Tibial nerve (tissue), 4 donors: ENCODE measurements at places on chromosomes 3 and 15.

DNA sequence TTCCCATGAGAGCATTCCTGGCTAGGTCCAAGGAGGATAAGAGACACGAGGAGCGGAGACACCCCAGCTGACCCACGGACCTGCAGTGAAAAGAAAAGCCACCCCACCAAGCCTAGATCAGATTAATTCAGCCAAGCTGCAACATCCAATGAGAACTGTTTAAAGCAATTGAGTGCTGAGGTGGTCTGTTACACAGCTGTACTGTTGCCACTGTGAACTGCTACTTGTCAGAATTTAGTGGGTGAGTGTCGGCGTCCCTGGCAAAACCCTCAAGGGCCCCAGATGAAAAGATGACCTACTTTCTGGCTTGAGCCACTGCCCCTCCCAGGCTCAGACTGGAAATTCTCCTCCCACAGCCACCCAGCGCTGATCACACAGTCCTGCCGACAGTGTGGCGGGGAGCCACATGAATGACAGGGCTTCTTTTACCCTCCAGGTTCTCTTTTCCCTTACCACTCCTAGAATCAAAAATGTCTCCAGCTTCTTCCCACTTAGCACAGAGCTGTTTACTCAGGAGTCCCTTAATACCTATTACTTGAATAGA lies 26.4 kb upstream of the KBTBD12 start:
- H3K27ac ChIP-seq: no peak overlapping the region
- H3K36me3 ChIP-seq: no peaks in the 10 kb centered on the region
- DNase-seq: no peak
- H3K27me3 ChIP-seq: no peaks in the 10 kb centered on the region

GRCh38 chr3:193980905-193981304 lies 155.0 kb upstream of the HES1 start:
- H3K36me3 ChIP-seq: no peaks in the 10 kb centered on the region
- H3K4me3 ChIP-seq: no peak overlapping the region
- no peak overlapping the region for H3K27ac ChIP-seq
- peaks cover 8% of the 10 kb centered on the region for H3K4me1 ChIP-seq
- H3K27me3 ChIP-seq: no peaks in the 10 kb centered on the region

- H3K4me3 ChIP-seq: no peak overlapping the region
- H3K27ac ChIP-seq: no peak overlapping the region
- H3K36me3 ChIP-seq: no peaks in the 10 kb centered on the region
- no peaks in the 10 kb centered on the region for H3K27me3 ChIP-seq
- DNase-seq: no peak
- H3K4me1 ChIP-seq: no peaks in the 10 kb centered on the region
Observed at GRCh38 chr3:128555098-128555825, 62.3 kb upstream of the GATA2 start.

DNA sequence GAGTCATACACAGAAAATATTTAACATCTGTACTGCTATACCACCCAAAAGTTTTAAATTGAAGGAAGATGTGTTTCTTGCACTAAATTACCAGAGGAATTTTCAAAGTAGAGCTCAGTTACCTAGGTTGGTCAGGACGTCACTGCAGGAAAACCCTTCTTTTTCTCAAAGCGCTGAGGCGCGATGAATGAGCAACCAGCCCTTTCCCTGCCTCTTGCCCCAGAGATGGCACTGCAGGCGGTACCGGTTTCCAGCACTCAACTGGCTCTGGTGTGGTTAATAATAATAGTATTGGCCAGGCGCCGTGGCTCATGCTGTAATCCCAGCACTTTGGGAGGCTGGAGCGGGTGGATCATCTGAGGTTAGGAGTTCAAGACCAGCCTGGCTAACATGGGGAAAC lies 49.3 kb downstream of the HES1 start:
- no peaks in the 10 kb centered on the region for H3K4me1 ChIP-seq
- no peak overlapping the region for H3K4me3 ChIP-seq
- no peaks in the 10 kb centered on the region for H3K36me3 ChIP-seq
- H3K27me3 ChIP-seq: no peaks in the 10 kb centered on the region

GRCh38 chr3:156817646-156818272 lies 8.4 kb upstream of the LEKR1 start:
- no peak for DNase-seq
- H3K4me1 ChIP-seq: peaks cover 3% of the 10 kb centered on the region
- no peaks in the 10 kb centered on the region for H3K27me3 ChIP-seq
- H3K36me3 ChIP-seq: no peaks in the 10 kb centered on the region
- H3K4me3 ChIP-seq: peak overlapping the region; percentile 80
- peak overlapping the region; percentile 91 for H3K27ac ChIP-seq

DNA sequence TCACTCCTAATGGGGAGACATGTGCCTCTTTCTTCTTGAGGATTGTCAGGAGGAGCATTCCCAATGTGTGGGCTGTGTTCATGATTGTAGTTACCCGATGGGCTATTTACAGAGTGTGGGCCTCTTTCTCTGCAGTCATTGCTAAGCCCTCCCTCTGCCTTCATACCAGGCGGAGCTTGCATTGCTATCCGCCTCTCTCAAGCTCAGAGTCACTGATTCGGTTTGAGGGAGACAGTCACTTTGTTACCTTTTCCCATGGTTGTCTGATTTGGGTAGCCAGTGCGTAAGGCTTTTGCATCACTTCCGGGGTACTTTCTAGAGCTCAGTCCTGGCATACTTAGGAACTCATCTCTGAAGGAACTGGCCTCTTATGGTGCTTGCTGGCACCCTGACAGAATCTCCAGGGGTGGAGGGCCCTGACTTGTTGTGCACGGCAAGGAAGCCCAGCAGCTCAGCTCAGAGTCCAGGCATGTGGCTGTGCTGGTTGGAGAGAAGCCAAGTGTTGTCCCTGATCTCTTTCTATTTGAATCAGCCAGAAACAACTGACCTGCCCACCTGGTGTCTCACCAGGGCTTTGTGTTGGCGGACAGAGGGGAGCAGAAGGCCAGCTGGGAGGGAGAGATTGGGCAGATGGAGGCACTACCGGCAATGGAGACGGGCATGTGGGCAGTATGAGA lies 79.8 kb downstream of the EPHB1 start:
- no peak overlapping the region for H3K27ac ChIP-seq
- no peaks in the 10 kb centered on the region for H3K36me3 ChIP-seq
- DNase-seq: no peak
- no peak overlapping the region for H3K4me3 ChIP-seq

DNA sequence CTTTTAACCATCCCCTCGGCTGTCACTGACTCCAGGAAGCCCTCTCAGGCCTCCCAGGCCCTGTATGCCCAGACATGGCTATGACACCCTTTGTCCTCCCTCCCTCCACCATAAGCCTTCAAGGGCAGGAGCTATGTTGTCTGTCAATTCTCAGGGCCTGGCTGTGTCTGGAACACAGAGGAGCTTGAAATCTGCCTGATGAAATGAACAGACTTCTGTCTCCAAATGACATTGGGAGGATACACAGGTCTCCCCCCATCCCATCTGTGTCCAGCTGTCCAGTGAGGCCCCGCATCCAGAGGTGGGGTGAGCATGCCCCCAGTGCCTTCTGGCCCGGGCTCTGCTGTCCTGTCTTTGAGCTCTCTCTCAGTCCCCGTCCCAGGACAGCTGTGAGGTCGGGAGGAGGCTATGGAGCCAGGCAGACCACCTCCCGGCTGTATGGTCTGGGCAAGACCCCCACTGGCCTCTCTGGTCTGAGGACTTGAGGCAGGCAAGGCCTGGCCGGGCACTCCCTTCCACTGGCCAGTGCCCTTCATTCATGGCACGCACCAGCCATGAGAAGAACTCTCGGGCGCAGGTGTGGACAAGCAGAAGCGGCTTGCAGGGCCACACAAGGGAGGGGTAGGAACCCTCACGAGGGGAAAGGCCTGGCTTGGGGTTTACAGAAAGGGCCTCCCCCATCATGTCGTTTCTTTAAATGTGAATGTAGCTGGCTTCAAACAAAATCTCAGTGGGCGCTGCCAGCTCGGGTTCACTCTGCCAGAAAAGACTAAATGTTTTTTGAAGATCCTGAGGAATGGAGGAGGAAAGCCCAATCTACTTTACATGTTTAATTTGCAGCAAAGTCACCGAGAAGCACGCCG lies 38.9 kb downstream of the PCSK6 start:
- no peaks in the 10 kb centered on the region for H3K36me3 ChIP-seq
- H3K4me3 ChIP-seq: no peak overlapping the region
- H3K27me3 ChIP-seq: no peaks in the 10 kb centered on the region
- H3K4me1 ChIP-seq: peaks cover 26% of the 10 kb centered on the region

DNA sequence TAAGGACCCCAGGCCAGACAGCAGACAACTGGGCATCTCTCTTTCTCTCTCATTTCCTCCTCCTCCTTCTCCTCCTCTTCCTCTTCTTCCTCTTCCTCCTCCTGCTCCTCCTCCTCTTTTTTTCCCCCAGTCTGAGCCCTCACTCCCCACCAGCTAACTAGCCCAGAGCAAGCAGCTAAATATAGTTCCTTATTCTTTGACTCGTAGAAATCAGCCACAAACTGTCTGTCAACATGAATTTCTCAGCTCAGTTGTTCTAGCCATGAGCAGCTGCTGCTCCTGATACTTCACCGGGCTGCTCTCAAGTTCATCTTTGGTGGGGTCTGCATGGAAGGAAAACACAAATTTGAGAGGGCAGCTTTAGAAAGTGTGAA lies 19.2 kb upstream of the LOXL1 start:
- H3K4me1 ChIP-seq: no peaks in the 10 kb centered on the region
- H3K36me3 ChIP-seq: no peaks in the 10 kb centered on the region

- no peak overlapping the region for H3K4me3 ChIP-seq
- DNase-seq: no peak
- H3K36me3 ChIP-seq: no peaks in the 10 kb centered on the region
- no peaks in the 10 kb centered on the region for H3K27me3 ChIP-seq
Observed at GRCh38 chr3:74377669-74378068, 236.8 kb downstream of the CNTN3 start.

DNA sequence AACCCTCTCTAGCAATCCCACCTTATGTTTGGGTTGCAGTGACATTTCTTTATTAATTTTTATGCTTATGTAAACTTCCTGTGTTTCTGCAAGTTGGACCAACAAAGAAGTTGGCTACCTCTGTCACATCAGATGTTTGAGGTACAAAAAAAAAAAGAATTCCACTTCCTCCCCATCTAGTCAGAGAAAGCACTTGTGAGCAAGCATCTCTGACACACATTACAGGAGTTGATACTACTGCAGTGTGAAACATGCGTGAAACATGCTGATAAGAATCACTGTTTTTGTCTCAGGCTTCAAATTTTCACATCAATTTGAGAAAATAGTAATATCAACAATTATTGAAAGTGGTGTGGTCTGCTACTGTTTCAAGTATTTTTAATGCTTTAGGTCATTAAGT lies 1.3 kb downstream of the SCAANT1 start:
- no peak for DNase-seq
- H3K4me1 ChIP-seq: peaks cover 20% of the 10 kb centered on the region
- no peaks in the 10 kb centered on the region for H3K36me3 ChIP-seq
- H3K27ac ChIP-seq: peak overlapping the region; percentile 97
- peak overlapping the region; percentile 78 for H3K4me3 ChIP-seq

DNA sequence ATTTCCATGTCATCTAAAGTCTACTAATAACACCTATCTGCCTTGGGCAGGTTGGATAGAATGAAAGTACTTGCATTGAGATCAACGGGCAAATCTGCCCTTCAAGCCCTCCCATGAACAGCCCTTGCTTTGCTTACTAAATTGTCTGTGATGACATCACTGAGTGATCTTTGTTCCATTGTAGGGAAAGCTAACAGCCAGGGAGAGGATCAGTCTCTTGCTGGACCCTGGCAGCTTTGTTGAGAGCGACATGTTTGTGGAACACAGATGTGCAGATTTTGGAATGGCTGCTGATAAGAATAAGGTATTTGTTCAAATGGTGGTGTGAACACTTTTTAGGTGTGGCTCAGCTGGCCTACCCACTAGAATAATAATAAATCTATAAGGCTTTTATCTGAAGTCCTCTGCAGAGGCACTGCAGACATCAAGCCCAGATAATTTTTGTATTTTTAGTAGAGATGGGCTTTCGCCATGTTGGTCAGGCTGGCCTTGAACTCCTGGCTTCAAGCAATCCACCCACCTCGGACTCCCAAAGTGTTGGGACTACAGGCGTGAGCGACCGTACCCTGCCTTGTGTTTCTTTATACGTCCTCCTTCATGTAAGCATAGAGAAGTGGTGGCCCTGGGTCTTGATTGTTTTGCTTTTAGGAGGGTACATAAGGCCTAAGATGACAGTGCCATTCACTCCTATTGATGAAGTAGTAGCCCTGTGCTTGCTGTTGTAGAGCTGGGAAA lies 5.7 kb downstream of the PCCB start:
- H3K4me3 ChIP-seq: no peak overlapping the region
- peaks cover 54% of the 10 kb centered on the region for H3K36me3 ChIP-seq
- DNase-seq: no peak
- no peak overlapping the region for H3K27ac ChIP-seq
- H3K4me1 ChIP-seq: no peaks in the 10 kb centered on the region

DNA sequence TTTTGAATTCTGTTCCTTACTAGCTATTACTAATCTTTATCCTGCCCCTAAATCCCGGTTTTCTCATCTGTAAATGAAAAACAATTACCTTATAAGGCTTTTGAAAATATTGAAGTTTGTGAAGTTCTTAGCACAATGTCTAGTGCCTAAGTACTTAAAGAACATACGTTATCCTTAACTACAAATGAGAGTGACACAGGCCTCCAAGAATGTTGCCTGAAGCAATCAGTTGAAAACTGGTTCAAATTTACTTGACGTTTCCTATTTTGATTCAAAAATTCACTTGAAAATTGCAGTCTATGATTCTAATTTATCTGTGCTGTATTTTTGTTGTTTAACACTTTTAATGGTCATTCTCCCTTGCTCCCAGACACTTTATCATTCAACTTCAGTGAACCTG lies 3.2 kb downstream of the SENP7 start:
- DNase-seq: no peak
- H3K36me3 ChIP-seq: no peaks in the 10 kb centered on the region
- no peaks in the 10 kb centered on the region for H3K27me3 ChIP-seq
- no peaks in the 10 kb centered on the region for H3K4me1 ChIP-seq
- H3K27ac ChIP-seq: no peak overlapping the region

DNA sequence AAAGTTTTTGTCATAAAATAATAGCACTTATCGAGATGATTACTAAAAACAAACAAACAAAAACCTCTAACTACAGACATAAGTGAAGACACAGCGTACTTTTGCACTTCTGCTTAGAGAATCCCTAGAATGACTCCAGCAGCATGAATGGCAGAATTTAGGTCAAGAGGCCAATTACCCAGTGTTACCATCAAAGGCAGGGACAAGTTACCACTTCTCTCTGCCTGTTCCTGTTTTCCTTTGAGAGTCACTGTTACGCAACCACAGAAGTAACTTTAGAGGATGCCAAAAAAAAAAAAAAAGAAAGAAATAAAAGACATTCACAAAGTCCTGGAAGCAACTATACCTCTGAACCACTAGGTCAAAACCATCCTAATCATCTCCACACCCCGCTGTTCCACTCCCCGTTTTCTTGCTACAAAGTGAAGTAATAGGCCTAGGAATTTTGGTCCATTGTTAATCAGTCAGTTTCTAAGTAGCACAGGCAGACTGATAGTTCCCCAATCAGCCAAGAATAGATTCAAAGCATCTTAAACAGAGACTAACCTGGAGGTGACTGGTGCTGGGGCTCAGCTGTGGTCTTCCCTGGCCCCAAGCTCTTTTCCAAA lies 41.9 kb downstream of the FMN1 start:
- peak overlapping the region; percentile 36 for H3K4me3 ChIP-seq
- no peaks in the 10 kb centered on the region for H3K36me3 ChIP-seq
- H3K27ac ChIP-seq: no peak overlapping the region
- no peaks in the 10 kb centered on the region for H3K27me3 ChIP-seq
- H3K4me1 ChIP-seq: no peaks in the 10 kb centered on the region
- no peak for DNase-seq

DNA sequence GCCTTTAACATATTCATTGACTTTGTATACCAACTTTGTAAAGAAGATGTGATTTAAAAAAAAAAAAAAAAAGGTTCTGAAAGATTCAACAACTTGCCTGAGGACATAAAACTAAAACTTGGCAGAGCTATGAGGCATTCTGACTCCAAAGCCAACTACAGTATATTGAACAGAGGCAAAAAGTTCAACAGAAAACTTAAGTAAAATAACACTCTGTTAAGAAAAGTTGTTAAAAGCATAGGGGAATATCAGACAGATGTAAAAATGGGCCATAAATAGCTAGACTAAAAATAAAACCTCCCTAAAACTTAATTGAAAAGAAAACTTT lies 23.4 kb downstream of the GOLIM4 start:
- no peaks in the 10 kb centered on the region for H3K36me3 ChIP-seq
- H3K4me3 ChIP-seq: no peak overlapping the region
